ENCODE measurements at places on chromosomes 7 and 10.

GRCh38 chr10:69057261-69057950, 30.5 kb upstream of the SRGN start:
- no peak for DNase-seq

GRCh38 chr10:16847644-16848043, 30.4 kb upstream of the RSU1 start:
- no peak for DNase-seq

- DNase-seq, result no peak
These were observed 210.3 kb downstream of the CAMK1D start for GRCh38 chr10:12559578-12560178.

- DNase-seq, result no peak
These were observed 114.8 kb downstream of the JAZF1 start for GRCh38 chr7:28065721-28066285.

GRCh38 chr7:50332241-50333165, 28.0 kb downstream of the IKZF1 start:
- no peak for DNase-seq

DNA sequence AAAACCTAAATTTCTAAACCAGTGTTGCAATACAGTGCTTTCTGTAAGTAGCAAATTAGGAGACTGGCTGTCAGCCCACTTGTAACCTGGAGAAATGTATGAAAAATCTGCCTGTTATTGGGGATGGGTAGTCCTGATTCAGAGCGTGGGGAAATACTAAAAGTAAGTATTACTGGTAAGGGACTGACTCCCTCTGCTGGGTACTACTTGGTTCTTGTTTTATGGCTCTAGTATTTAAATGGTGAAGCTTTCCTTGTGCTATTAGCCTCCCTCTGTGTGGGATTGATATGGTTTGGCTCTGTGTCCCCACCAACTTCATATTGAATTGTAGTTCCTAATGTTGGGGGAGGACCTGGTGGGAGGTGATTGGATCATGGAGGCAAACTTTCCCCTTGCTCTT, 886.1 kb downstream of the SORCS1 start:
- no peak for DNase-seq

GRCh38 chr7:130136579-130137167, 66.3 kb downstream of the KLHDC10 start:
- no peak for DNase-seq

GRCh38 chr7:95424716-95425115, 10.1 kb downstream of the PON2 start:
- DNase-seq, result no peak

GRCh38 chr7:108669958-108670357, 100.3 kb downstream of the DNAJB9 start:
- no peak for DNase-seq

DNA sequence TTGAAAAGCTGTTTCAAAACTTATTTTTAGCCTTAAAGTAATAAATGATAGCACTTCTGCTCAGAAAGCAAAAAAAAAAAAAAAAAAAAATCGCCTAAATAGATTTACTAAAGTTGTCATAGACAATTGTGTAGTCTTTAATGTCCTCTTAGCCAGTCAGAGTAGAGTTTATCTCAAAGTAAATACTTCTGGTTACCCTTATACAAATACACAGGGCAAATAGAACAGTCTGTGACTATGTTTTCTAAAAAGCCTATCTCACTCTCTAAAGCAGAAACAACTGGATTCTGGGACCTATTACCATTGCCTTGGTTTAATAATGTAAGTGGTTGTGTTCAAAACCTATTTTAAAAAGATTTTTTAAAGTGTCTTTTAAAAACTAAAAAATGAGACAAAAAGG, 156.2 kb upstream of the THSD7A start:
- DNase-seq, result no peak
